ENCODE measurements at places on chromosomes 2 and 18.

- DNase-seq = no peak
These were observed 59.4 kb upstream of the CTLA4 start for GRCh38 chr2:203808046-203808750.

DNA sequence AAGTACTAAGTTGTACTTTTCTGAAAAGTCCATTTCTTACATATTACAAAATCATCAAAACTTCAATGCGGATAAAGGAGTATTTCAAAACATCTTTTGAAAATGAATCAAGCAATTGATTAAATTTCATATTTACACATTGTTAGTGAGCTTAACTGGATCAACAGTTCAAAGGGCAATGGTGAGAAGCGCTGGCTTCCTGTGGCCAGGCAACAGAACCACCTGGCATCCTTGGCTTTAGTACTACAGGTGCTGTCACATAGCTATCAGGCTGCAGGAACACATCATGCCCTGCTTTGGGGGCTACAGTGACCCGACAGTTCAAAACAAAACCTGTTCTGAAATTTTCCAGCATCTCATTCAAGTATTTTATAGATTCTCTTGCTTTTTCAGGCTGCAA lies 59.2 kb downstream of the SMAD2 start:
- DNase-seq = no peak

DNA sequence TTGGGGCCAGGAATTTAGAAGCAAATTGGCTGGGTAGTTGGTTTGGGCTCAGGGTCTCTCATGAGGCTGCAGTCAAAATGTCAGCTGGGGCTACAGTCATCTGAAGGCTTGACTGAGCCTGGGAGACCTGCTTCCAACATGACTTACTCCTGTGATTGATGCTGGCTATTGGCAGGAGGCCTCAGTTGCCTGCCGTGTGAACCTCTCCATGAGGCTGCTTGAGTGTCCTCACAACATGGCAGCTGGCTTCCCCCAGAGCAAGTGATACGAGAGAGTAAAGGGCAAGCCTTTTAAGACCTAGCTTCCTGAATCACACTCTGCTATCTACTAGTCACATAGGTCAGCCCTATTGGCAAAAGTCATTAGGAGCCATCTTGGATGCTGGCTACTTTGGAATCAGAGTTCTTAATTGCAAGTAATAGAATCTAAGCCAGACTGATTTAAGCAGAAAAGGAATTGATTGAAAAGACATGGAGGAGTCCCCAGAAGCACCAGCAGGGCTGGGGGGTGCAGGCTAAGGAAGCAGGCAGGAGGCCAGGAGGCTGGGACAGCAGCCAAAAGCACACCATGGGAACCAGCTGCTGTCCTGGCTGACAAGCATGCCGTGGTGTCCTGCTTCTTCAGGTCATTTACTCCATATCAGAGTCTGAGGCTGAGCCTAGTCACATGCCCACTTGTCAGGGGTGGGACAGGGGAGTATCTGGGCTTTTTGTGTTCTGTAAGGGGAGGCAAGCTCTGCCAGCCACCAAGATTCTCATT lies 7.8 kb upstream of the GIGYF2 start:
- no peak for DNase-seq

- DNase-seq = peak; percentile 5
These were observed 918 bp downstream of the EIF5B start for GRCh38 chr2:99338029-99338585.

DNA sequence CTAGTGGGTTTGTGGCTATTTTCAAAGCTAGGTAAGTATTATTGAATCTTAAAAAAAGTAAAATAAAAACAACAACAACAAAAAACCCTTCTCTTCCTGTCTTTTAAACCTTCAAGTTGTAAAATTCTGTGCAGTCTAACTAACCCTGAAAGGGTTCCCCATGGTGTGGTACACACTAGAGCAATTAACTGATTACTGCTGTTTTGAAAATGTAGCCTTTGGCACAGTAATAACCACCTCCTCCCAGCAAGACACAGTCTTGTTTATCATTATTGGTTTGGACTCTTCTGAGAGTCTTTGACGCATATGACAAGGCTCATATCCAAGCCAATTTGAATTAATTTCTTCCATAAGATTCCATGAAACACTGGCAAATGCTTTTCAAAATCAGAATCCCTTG lies 2184.6 kb upstream of the PIK3C3 start:
- no peak for DNase-seq
